ENCODE measurements at places on chromosomes 7 and 10.
A peak's percentile ranks its signal among the peaks of the same experiment; 100 is the strongest.

DNA sequence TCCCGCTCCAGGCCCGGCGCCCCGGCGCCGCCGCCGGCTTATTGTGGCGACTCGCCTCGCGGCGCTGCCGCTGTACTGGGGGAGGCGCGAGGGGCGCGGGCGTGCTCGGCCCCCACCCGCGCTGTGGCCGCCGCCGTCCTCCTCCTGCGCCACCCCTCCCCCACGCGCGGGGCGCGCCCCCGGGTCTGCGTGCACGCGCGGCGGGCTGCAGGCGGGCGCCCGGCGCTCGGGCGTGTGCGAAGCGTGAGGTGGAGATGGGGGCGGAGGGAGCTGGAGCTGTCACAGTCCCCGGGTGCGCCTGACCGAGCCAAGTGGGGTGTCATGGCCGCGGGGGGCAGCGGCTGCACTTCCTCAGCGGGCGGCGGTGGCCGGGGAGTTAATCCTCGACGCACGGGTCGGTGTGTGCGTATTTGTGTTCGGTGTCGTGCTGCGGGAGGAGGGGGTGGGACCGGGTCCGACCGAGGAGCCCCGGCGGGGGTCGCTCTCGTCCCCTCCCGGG, 672 bp downstream of the LCOR start:
- DNase-seq, result peak; percentile 73

DNA sequence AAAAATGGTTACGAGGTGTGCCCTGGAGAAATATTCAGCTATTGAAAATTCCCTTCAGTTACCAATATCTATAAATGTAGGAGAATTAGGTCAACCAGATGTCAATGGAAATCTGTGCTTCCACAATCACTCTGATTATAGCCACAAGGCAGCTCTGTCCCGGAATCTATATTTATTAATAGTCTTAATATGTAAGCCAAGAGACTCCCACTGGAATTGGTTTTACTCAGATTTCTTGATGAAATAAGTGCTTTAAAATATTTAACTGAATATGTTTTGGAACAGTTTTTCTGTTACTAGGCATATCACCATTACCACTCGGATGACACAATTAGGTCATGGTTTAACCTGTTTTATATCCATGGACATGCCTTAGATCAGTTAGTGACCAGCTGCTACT, 169.6 kb downstream of the POM121L12 start:
- no peak for DNase-seq

DNA sequence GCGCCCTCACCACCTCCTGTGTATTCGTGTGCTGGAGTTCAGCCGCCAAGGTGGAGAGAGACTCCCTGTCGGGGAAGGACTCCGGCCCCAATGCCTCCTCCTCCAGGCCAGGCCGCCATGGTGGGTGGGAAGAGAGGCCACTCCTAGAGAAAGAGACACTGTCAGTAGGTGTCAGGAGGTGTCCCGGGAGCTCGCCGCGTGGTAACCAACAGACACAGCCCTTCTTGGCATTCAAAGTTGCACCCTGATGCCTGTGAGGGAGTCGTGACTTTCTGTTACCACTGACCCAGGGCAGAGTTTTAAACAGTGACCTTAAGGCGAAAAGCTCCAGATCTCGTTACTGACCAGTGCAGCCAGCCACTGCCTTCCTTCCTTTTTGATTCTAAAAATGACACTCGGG, 155.2 kb downstream of the CUX1 start:
- no peak for DNase-seq

DNA sequence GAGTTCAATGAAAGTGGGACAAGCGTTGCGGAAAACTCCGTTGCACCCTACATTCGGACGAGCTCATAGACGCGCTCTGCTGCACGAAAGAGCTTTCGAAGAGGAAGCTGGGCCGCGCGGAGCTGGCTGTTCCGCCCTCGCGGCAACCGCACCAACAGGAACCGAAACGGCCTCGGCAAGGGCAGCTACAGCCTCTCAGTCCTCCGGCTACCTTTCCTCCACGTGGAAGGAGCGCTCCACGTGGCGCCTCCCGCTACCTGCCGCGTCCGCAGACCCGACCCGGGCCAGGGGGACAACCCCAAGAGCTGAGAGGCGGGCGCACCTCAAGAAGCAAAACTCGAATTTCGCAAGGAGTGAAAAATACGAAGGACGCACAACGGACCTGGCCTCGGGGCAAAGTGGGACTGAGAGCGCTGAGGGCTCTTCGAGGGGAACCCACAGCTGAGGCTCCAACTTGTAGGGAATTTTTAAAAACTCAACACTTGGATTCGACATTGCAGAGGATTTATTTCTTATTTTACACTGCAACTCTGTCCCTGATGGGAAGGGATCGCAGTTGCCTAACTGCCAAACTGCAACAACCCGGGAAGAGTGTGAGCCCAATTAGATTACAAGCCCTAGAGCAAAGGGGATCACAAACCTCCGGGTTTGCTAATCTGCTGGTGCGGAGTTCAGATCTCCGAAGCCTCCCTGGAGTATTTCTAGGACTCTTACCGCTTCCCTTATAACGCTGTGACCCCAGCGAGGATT, 1.4 kb downstream of the HPSE2 start:
- DNase-seq, result no peak

DNA sequence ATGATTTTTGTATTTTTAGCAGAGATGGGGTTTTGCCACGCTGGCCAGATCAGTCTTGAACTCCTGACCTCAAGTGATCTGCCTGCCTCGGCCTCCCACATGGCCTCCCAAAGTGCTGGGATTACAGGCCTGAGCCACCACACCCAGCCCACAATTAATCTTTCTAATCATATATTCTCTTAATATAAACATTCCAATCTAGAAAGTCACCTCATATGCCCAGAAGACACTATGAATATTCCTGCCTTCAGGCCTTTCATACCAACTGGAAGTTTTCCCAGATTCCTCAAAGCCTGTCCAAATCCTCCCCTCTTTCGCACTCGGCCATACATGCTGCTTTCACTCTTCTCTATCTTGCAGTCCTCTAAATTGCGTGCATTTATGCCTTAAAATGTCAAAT, 32.6 kb downstream of the PDZD8 start:
- no peak for DNase-seq

Measured in stimulated activated CD4-positive, alpha-beta T cell treated with anti-CD3 and anti-CD28 coated beads, Interleukin-1b, Interleukin-23, amount 100 ng/mL, for 24 hours (primary cell).